Panc1 (cell line): ENCODE measurements at places on chromosomes 4 and X. TPM values are rescaled to one million over a fixed set of nuclear protein-coding genes. Genes with fewer than 3 reads are reported as not detected.

Gene PRSS12
- total RNA-seq: 0.23 TPM

Gene LIMCH1
- 3.3 TPM for total RNA-seq

Gene DRD5
- total RNA-seq: not detected

Gene TLR8
- total RNA-seq: not detected

Gene HMGN5
- 1.5 TPM for total RNA-seq

Gene VSIG4
- total RNA-seq: 0.10 TPM

Gene HAND2
- total RNA-seq: 0.31 TPM

Gene ASMT
- not detected for total RNA-seq

Gene MTMR8
- 1.3 TPM for total RNA-seq

DNA sequence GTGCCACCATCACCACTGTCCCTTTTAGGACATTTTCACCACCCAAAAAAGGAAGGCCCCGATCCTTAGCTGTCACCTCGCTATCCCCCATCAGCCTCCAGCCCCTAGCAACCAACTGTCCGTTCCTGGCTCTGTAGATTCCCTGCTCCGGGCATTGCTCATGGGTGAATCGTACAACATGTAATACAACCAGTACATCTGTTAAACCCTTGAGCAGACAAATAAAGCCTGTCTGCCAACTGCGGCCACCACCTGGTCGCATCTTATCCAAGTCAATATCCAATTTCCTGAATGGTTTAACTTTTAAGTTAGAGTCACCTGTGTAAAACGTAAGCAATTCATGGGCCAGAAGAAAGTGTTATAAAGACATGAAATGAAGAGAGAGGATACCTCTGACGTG lies 251.9 kb downstream of the AFAP1 start:
- no peak for DNase-seq

- DNase-seq: no peak
These were observed 619 bp upstream of the MPC1L start for GRCh38 chrX:40622479-40623138.

GRCh38 chr4:154854362-154854761 lies 73.3 kb downstream of the RBM46 start:
- no peak for DNase-seq

DNA sequence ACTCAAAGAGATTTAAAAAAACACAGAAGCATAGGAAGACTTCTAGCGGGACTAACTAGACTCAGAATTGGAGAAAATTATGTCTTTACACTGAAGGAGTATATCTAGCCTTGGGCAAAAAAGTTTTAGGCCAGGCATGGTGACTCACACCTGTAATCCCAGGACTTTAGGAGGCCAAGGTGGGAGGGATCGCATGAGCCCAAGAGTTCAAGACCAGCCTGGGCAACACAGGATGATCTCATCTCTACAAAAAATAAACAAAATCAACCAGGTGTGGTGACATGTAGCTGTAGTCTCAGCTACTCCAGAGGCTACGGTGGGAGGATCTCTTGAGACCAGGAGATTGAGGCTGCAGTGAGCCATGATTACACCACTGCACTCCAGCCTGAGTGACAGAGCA lies 99.5 kb downstream of the NEUROG2 start:
- DNase-seq: no peak

DNA sequence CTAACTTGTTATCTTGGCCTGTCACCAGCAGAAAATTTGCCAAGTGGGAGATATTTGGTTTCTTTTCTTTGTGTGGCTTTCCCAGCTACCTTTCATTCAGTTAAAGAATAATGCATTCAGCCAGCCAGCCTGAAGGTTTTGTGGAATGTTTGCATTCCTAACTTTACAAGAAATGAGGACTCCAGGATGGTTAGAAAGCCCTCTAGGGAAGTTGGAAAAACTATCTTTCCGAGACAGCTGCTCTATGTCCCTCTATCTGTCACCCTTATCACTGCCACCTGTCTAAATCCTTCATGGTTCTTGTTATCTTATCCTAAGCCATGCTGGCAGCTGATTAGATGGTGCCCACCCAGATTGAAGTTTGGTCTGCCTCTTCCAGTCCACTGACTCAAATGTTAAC lies 384.2 kb downstream of the SH3BGRL start:
- DNase-seq: no peak

DNA sequence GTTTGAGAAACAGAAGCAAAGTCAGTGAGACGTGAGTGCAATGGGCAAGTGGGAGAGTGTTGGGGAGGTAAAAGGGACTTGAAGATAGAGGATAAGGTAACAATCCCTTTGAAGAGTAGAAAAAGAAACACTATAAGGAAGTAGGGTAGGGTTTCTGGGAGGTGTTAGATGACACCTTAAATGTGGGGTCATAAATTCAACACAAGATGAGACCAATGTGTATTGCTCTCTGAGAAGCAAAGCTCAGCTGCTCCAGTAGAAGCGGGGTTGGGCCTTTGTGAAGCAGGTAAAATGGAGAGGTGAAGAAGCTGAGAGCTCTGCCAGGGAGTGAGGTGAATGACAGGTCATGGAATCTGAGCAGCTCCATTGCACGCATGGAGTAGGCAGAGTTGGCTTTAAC lies 85.3 kb downstream of the REELD1 start:
- DNase-seq: no peak

DNA sequence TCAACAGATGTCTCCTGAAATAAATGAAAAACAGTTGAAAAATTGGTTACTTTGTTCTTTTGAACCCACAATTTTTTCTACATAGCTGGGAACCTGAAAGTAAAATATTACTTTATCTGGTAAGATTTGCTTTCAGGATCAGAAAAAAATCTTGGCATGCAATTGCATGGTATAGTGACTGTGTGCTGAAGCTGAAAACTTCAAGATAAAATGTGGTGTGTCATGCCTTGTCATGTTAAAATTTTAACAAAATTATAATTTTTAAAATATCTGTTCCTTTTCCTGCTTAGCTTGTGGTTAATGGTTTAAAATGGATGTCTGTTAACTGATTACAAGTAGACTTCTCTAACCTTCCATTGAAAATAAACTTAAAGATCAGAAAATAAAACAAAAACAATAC lies 904.8 kb downstream of the PDHA2 start:
- DNase-seq: no peak

DNA sequence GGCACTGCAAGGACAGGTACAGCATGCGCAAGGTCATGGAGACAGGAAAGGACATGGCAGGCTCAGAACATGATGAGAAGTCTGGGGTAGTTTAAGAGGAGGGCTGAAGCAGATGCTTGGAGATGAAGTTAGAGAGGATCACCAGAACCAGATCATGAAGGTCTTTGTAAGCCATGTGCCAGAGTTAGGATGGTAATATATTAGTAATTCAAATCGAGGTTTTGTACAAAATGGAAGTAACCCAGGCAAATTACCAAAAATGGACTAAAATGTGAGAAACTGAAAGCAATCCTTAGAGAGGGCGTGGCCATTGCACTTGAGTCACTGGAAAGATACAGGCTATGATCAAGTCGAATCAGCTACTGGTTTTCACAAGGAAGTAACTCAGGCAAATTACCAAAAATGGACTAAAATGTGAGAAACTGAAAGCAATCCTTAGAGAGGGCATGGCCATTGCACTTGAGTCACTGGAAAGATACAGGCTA lies 13.5 kb downstream of the RXFP1 start:
- DNase-seq: no peak

DNA sequence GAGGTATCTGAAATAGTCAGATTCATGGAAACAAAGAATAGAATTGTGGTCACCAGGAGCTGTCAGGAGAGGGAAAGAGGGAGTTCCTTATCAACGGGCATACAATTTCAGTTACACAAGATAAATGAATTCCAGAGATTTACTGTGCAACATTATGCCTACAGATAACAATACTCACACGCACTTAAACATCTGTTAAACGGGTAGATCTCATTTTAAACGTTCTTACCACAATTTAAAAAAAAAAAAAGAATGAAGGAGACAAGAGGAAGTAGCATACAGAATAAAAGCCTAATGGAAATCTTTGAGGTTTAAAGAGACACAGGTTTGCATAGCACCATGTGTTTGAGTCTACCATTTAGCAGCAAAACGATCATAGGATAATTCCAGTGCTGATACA lies 298.0 kb downstream of the DKK2 start:
- no peak for DNase-seq

DNA sequence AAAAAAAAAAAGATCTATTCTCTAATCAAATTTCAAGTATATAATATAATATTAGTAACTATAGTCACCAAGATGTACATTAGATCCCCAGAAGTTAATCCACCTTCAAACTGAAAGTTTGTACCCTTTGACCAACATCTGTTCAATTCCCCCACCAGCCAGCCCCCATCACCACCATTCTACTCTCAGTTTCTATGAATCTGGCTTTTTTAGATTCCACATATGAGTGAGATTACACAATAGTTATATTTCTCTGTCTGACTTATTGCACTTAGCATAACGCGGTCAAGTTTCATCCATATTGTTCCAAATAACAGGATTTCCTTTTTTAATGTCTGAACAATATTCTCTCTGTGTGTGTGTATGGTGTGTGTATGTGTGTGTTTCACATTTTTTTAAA lies 33.7 kb upstream of the VMA21 start:
- DNase-seq: no peak

DNA sequence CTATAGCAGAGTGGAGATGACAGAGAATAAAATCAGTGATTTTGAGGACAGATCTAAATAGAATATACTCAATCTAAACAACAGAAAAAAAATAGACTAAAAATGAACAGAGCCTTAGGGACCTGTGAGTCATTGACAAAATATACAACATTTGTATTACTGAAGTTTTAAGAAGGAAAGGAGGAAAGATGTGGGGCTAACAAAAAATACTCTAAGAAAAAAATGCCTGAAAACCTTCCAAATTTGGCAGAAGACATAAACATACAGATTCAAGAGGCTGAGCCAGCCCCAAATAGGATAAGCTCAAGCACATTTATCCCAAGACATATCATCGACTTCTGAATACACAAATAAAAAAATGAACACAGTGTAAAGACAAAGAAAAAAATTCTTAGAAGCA lies 123.6 kb upstream of the INTU start:
- DNase-seq: no peak

- no peak for DNase-seq
These were observed 1999.0 kb downstream of the ARAP2 start for GRCh38 chr4:34245276-34245675.

- DNase-seq: no peak
These were observed 2463.1 kb downstream of the ARAP2 start for GRCh38 chr4:33780952-33781791.

GRCh38 chr4:164876700-164877324 lies at the start of gene APELA:
Gene APELA, plus strand, starts transcription at chr4:164877178. Its CDS starts 154 bp downstream, at chr4:164877332.
- no peak for DNase-seq

DNA sequence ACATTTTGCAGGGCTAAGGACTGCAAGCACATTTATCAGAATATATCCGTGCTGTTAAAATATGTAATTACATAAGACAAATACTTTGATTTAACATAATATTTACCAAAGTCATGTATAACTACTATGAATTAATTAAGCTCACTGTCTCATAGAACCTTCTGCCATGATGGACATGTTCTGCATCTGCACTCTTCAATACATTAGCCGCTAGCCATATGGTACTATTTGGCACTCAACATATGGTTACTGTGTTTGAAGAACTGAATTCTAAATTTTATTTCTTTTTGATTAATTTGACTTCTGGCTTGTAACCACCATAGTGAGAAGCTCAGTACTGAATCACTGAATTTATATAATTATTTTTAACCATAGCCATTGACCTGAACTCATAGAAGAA lies 427.0 kb upstream of the TRAM1L1 start:
- DNase-seq: no peak

GRCh38 chr4:28350485-28350884 lies 1489.8 kb downstream of the STIM2 start:
- DNase-seq: no peak

GRCh38 chr4:107991945-107992630 lies 2.4 kb downstream of the HADH start:
- no peak for DNase-seq

GRCh38 chr4:142128529-142128928 lies 492.1 kb downstream of the IL15 start:
- no peak for DNase-seq

GRCh38 chr4:184972991-184973390 lies 45.3 kb upstream of the HELT start:
- no peak for DNase-seq

DNA sequence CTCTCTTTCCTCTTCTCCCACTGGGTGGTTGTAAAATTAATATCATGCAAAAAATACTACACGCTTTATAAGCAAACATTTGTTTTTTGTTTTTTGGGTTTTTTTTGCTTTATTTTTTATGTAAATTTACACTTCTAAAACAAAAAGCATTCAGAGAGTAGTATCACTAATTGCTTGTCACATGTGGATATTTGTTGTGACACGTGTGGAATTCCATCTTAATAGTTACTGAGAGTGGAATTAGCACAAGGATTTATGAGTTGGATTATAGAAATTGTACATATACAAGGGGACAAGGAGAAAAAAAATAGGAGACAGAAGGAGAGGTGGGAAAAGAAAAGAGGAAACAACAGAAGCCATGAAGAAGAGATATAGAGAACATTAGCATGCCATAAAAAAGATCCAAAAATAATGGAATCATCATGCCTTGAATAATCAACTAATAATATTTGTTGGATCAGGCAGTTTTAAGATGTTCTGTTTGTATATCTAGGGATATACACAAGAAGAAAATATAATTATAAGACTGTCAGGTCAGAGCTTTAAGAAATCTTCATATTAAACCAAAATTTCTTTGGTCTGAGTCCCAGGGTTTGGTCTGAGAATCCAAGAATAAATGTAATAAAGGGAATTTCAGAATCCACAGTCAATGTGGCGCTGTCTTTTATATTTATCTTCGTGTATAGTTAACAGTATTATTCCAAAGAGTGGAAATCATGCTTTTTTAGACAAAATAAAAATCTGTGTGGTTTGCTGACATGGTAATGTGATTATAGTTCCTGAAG lies 98.5 kb upstream of the INTU start:
- DNase-seq: no peak
